ENCODE measurements at places on chromosomes 1 and 21. TPM values are rescaled to one million over a fixed set of nuclear protein-coding genes. Genes with fewer than 3 reads are reported as not detected.

The SLAMF9 gene
- total RNA-seq = not detected

The LCE2C gene
- total RNA-seq = not detected

The RBM11 gene
- total RNA-seq = 0.15 TPM

The CAPN8 gene
- total RNA-seq = 0.28 TPM

The IGSF3 gene
- total RNA-seq = 9.3 TPM

The OR14K1 gene
- total RNA-seq = not detected

The ZNF683 gene
- not detected for total RNA-seq

The DNTTIP2 gene
- 50.3 TPM for total RNA-seq

The FCRL2 gene
- not detected for total RNA-seq

The LCA5L gene
- 0.87 TPM for total RNA-seq

The S100A1 gene
- total RNA-seq = 2.9 TPM

The MARK1 gene
- total RNA-seq = not detected

The ST6GALNAC3 gene
- total RNA-seq = 0.03 TPM

The LGR6 gene
- 0.08 TPM for total RNA-seq

The CLDN8 gene
- not detected for total RNA-seq

The MCOLN3 gene
- total RNA-seq = 14.2 TPM

The CYP2J2 gene
- not detected for total RNA-seq

The HENMT1 gene
- 23.0 TPM for total RNA-seq

The PLA2G2C gene
- total RNA-seq = not detected

The MTARC2 gene
- total RNA-seq = 10.1 TPM

The CENPF gene
- 156 TPM for total RNA-seq

The S100A16 gene
- total RNA-seq = 61.6 TPM

The DNAH14 gene
- total RNA-seq = 47.0 TPM

The PDE9A gene
- 0.72 TPM for total RNA-seq

The C1orf87 gene
- total RNA-seq = not detected

The KRTAP10-9 gene
- not detected for total RNA-seq

The IKBKE gene
- total RNA-seq = 6.4 TPM

The MATN1 gene
- 0.59 TPM for total RNA-seq

The MAP3K7CL gene
- 0.31 TPM for total RNA-seq

The HLCS gene
- total RNA-seq = 15.3 TPM

The SDC3 gene
- total RNA-seq = 36.1 TPM

The NLRP3 gene
- total RNA-seq = 0.33 TPM

The BACE2 gene
- 16.3 TPM for total RNA-seq

The TMEM53 gene
- 22.9 TPM for total RNA-seq

The ZNF593OS gene
- total RNA-seq = not detected

Measured in Panc1 (cell line).